Activated CD8-positive, alpha-beta memory T cell treated with anti-CD3 and anti-CD28 coated beads for 36 hours (primary cell): ENCODE measurements at places on chromosomes 7 and 10. TPM values are rescaled to one million over a fixed set of nuclear protein-coding genes. Genes with fewer than 3 reads are reported as not detected.

The ASCC1 gene
- 43.2 TPM for total RNA-seq

The OR2A25 gene
- not detected for total RNA-seq

The CYP2C18 gene
- not detected for total RNA-seq

The POLR2J3 gene
- 27.2 TPM for total RNA-seq

The CASTOR2 gene
- 5.0 TPM for total RNA-seq

The EPDR1 gene
- total RNA-seq = 1.3 TPM

The XRCC2 gene
- total RNA-seq = 20.8 TPM

The NUTM2B gene
- 1.1 TPM for total RNA-seq

The HOXA11 gene
- total RNA-seq = not detected

The STEAP2 gene
- not detected for total RNA-seq

The MYO1G gene
- total RNA-seq = 316 TPM

The TAS2R4 gene
- total RNA-seq = 1.2 TPM

The MYH16 gene
- not detected for total RNA-seq

The SPDYE3 gene
- total RNA-seq = not detected

The RTKN2 gene
- total RNA-seq = 1.0 TPM

The SCART1 gene
- total RNA-seq = 1.3 TPM

The BMPR1A gene
- total RNA-seq = 15.9 TPM

The WEE2 gene
- not detected for total RNA-seq

The CCDC146 gene
- 0.61 TPM for total RNA-seq

The ELN gene
- 0.06 TPM for total RNA-seq

The PNLIPRP1 gene
- not detected for total RNA-seq

The AGMO gene
- total RNA-seq = not detected

The CYP3A4 gene
- not detected for total RNA-seq

The LRRD1 gene
- not detected for total RNA-seq

The RP9 gene
- total RNA-seq = 22.0 TPM

The FRAT1 gene
- total RNA-seq = 3.1 TPM

The CPN1 gene
- not detected for total RNA-seq

The SLC16A9 gene
- 0.42 TPM for total RNA-seq

The VIPR2 gene
- total RNA-seq = 0.08 TPM

The FLNC gene
- 0.02 TPM for total RNA-seq

The CDK1 gene
- total RNA-seq = 77.5 TPM

The ACSL5 gene
- total RNA-seq = 57.0 TPM

The PILRA gene
- total RNA-seq = 0.48 TPM

The NEBL gene
- 0.51 TPM for total RNA-seq

The MUC3A gene
- 0.23 TPM for total RNA-seq

The SPDYE1 gene
- total RNA-seq = not detected

The CCT6A gene
- total RNA-seq = 345 TPM

The FAM13C gene
- total RNA-seq = not detected
